ENCODE measurements at places on chromosomes 6 and 20. TPM values are rescaled to one million over a fixed set of nuclear protein-coding genes. Genes with fewer than 3 reads are reported as not detected.

OPRM1 gene
- not detected for total RNA-seq

SLC16A10 gene
- total RNA-seq = not detected

GJA10 gene
- total RNA-seq = not detected

CENPB gene
- 134 TPM for total RNA-seq

COX4I2 gene
- not detected for total RNA-seq

MMP24 gene
- 7.1 TPM for total RNA-seq

PHACTR3 gene
- not detected for total RNA-seq

LGSN gene
- not detected for total RNA-seq

TTK gene
- 16.7 TPM for total RNA-seq

- no peaks in the 10 kb centered on the region for H3K27me3 ChIP-seq
- no peak overlapping the region for H3K4me3 ChIP-seq
These were observed 565.7 kb upstream of the BTBD3 start for GRCh38 chr20:11352041-11352440.

DNA sequence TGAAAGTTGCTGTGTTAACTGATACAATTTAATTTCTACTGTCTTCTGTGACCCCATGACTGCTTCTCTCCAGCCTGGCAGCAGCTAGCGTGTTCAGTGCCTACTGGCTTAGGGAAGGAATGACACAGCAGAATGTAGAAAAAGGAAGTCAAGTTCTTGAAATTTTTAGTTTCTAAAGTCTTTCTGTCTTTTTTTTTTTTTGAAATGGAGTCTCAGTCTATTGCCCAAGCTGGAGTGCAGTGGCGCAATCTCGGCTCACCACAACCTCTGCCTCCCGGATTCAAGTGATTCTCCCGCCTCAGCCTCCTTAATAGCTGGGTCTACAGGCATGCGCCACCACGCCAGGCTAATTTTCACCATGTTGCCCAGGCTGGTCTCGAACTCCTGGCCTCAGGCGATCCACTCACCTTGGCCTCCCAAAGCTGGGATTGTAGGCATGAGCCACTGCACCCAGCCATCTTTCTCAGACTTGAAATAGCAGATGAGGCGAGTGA is 39.3 kb downstream of the PCNA start:
- H3K36me3 ChIP-seq = no peaks in the 10 kb centered on the region
- peaks cover 9% of the 10 kb centered on the region for H3K4me1 ChIP-seq
- DNase-seq = peak; percentile 87
- peak overlapping the region; percentile 81 for H3K27ac ChIP-seq
- H3K4me3 ChIP-seq = peak overlapping the region; percentile 11

DNA sequence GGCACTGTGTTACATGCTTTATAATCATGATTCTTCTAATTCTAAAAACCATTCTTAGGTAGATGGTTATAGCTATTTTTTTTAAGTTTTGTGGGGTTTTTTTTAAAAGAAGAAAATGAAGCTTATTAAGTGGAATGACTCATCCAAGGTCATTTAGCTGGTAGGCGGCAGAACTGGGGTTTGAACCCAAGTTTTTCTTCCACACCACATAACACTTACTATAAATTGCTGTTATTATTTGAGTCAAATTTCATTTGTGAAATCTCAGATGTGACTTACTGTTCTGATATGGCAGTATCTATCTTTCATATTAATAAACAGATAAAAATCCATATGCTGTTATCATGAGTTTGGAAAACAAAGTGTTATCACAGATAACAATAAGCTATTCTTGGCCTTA is 10.4 kb upstream of the COL10A1 start:
- H3K36me3 ChIP-seq = no peaks in the 10 kb centered on the region
- no peak for DNase-seq
- H3K27me3 ChIP-seq = no peaks in the 10 kb centered on the region
- no peak overlapping the region for H3K4me3 ChIP-seq

DNA sequence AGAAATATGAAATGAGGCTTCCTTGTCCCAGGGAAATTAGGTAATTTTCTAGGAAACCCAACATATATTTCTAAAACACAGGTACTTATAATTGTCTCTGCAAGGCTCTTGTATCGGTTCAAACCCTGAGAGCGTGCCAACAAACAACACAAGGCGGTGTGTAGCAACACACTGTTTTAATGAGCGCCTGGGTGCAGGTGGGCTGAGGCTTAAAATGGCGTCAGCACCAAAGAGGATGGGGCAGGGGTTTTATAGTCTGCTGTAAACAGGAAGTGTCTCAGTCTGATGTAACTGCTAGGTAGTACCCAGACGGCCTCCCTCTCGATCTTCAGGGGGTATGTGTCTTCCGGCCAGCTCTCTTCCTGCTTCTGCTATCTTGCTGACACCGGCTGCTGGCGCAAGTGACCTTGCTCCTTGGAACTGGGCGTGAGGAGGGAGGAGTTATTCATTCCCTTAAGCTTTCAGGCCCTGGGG is 69.7 kb downstream of the EPB41L2 start:
- no peaks in the 10 kb centered on the region for H3K36me3 ChIP-seq

DNA sequence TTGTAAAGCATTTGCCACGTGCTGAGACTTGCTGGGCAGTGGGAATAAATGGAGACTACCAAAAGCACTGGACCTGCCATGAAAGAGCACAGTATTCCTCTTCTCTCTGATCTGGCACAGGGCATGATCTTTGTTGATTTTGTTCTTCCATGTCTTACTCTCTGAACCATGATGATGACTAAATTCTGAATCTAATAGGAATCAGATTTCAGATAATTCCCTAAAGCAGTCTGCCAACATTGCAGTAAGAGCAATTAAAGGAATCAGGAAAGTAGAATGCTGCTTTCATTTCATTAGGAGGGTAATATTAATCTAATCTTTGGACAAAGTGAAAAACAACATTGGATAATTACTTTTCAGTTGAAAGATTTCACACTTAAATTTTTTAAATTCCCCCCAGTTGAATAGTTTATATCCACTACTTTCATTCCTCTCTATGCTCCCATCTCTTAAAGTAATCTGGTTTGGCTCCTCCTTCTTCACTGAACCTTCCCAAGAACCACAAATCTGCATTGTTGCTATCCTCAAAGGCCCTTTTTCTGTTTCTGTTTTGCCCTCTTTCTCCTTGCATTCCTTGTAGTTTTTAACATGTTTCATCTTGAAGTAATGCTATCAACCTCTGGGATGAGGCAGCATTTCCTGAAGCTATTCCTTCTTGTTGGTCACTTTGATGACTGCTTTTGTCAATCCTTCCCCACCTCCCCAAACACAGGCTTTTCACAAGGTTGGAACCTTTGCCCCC is 243.2 kb upstream of the TENT5A start:
- peak; percentile 68 for DNase-seq
- no peaks in the 10 kb centered on the region for H3K36me3 ChIP-seq
- peak overlapping the region; percentile 99 for H3K27ac ChIP-seq
- H3K4me3 ChIP-seq = peak overlapping the region; percentile 32

- no peaks in the 10 kb centered on the region for H3K27me3 ChIP-seq
- no peak for DNase-seq
- no peak overlapping the region for H3K4me3 ChIP-seq
- no peaks in the 10 kb centered on the region for H3K4me1 ChIP-seq
- no peak overlapping the region for H3K27ac ChIP-seq
These were observed 48.9 kb downstream of the DUSP22 start for GRCh38 chr6:340991-341827.

GRCh38 chr20:9516234-9516871 is 2.0 kb downstream of the LAMP5 start:
- no peak for DNase-seq
- no peak overlapping the region for H3K4me3 ChIP-seq
- no peaks in the 10 kb centered on the region for H3K36me3 ChIP-seq
- no peaks in the 10 kb centered on the region for H3K4me1 ChIP-seq
- H3K27me3 ChIP-seq = peaks cover 91% of the 10 kb centered on the region
- no peak overlapping the region for H3K27ac ChIP-seq

DNA sequence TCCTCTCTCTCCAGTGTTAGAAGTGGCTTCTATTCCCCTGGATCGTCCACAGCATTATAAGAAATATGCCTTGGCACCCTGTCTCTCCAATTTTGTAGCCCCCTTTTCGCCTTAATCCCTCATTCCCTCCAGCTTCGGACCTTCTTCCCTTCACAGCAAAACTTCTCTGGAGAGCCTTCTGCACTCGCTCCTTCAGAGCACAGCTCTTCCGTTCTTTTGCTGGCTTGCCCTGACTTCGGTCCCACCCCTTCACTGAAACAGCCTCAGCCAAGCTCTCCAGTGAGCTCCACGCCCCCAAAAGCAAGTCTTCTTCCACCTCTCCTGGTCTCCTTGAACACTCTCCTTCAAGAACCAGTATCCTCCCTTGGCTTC is 134.7 kb upstream of the RNF24 start:
- H3K27ac ChIP-seq = peak overlapping the region; percentile 13
- no peaks in the 10 kb centered on the region for H3K36me3 ChIP-seq
- no peaks in the 10 kb centered on the region for H3K27me3 ChIP-seq
- H3K4me3 ChIP-seq = peak overlapping the region; percentile 88

DNA sequence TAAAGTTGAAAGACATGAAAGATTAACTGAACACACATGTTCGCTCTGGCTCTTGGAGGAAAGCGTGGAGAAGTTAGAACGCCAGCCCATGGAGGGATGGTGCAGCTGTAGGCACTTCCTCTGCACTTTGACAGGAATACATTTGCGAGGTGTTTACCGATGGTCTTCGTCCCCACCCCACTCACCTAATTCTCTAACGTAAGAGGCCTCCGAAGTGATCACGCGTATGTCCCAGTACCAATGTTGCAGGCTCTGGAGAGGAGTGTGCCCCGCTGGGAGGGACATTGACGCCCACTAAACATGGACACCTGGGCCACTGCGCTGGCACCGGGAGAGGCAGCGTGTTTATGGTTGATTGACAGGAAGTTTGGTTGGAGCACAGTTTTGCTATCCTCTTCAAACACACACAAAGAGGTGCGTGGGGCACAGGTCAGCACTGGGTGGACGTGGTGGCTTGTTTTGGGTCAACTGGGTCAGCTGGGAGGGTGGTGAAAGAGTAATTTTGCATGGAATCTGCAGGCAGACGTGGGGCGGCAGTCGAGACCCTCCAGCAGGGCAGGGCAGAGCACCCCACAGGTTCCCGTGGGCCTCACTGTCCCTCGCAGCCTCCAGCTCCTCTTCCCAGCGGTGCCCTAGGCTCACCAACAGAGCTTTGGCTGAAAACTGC is 110.1 kb downstream of the DLL1 start:
- DNase-seq = no peak
- H3K4me1 ChIP-seq = peaks cover 18% of the 10 kb centered on the region
- no peaks in the 10 kb centered on the region for H3K36me3 ChIP-seq
- no peak overlapping the region for H3K4me3 ChIP-seq
- no peaks in the 10 kb centered on the region for H3K27me3 ChIP-seq
- no peak overlapping the region for H3K27ac ChIP-seq

- no peak for DNase-seq
- H3K27ac ChIP-seq = no peak overlapping the region
- no peaks in the 10 kb centered on the region for H3K27me3 ChIP-seq
- H3K36me3 ChIP-seq = no peaks in the 10 kb centered on the region
- H3K4me1 ChIP-seq = peaks cover 7% of the 10 kb centered on the region
These were observed 41.7 kb downstream of the MBOAT1 start for GRCh38 chr6:20170455-20171148.

DNA sequence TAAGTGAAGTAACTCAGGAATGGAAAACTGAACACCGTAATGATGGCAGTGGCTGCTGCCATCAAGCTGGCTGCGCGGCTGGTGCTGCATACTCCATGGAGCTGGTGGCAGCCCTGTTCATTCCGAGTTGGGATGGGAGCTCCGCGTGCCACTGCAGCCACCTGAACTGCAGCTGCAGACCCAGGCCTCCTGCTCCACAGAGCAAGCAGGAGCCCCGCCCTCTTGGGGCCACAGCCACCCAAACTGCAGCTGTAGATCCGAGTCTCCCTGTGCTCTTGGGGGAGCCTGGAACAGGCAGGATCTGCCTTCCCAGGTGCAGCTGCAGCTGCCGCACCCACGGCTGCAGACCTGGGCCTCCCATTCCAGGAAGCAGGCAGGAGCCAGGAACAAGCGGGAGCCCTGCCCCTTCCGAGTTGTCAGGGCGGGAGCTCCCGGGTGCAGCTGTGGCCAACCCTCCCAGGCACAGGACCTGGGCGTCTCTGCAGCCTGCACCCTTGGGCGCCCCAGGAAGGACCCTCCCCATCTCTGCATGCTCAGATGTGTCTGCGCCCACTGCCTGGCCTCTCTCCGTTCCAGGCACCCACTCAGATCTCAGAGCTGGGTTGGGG is 120.2 kb downstream of the GMPR start:
- DNase-seq = no peak
- no peak overlapping the region for H3K27ac ChIP-seq
- no peaks in the 10 kb centered on the region for H3K27me3 ChIP-seq
- H3K4me1 ChIP-seq = peaks cover 4% of the 10 kb centered on the region

DNA sequence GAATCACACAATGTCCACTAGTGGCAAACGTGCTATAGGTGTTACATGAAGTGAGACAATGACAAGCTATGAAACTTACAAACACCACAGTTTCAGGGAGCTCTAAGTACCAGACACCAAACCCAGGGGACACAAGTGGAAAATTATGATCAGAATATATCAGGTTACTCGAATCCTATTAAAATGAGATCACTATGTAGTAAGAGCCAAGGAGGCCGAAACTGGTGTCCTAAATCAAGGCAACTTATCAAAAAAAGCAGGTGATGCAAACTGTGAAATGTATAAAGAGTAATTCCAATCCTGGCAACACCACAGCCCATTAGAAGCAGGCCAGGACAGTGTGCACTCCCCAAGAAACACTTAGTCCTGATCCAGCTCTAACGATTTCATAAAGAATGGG is 100.3 kb downstream of the ARHGAP18 start:
- no peaks in the 10 kb centered on the region for H3K27me3 ChIP-seq
- H3K4me1 ChIP-seq = peaks cover 14% of the 10 kb centered on the region
- no peak overlapping the region for H3K27ac ChIP-seq
- H3K36me3 ChIP-seq = peaks cover 20% of the 10 kb centered on the region
- no peak overlapping the region for H3K4me3 ChIP-seq

DNA sequence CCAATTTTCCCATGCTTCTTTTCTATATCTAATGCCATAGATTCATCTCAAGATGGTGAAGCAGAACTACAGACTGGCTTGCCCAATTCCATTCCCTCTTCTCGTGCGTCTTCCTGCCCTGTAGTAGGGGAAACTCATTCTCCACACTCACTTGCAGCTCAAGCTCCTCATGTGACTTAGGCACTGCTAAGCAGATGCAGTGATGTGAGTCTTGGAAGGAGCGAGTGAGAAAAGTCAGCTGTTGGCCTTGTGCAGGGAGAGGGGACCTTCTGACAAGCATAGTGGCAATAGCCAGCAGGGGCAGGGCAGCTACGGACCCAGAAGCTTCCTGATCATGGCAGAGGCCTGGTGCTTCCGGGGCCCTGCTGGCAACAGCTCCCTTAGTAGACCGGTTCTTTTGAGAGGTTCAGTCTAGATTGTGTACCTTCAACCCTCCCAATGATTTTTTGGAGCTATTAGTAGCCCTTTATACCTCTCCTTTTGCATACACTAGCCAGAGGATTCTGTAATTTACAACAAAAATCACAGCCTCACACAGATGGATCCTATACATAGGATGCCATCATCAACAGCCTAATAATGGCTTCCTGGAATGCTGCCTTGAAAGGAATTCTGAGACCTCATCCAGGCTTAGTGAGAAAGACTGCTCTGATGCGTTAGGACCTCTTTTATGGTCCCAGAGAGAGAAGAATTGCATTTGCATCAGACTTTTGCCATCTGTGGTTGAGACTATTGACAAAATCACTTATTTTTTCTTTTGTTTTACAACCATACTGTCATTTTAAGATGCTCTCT is 121.5 kb upstream of the RIPOR2 start:
- no peaks in the 10 kb centered on the region for H3K36me3 ChIP-seq
- no peak for DNase-seq
- no peak overlapping the region for H3K4me3 ChIP-seq
- H3K4me1 ChIP-seq = peaks cover 33% of the 10 kb centered on the region
